NCI-H1092 (cell line): ENCODE measurements at places on chromosomes 3 and 15.
A peak's percentile ranks its signal among the peaks of the same experiment; 100 is the strongest.

DNA sequence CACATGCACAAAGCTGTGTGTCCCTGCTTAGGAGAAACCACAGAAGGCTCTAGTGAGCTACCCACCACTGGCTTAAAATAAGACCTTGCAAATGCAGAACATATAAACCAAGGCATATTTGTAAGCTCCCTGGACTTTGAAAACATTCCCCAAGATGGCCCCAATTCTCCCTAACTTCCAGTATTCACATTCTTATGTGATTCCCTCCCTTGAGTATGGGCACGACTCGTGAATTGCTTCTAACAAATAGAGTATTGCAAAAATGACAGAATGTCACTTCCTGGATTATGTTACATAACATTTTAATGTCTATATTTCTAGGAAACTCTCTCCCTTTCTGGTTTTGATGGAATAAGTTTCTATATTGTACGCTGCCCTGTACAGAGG is 131.8 kb upstream of the MCTP2 start:
- no peak for DNase-seq

- DNase-seq: no peak
Measured at GRCh38 chr3:184795522-184796190, 16.3 kb upstream of the VPS8 start.

GRCh38 chr15:59366333-59367021 is 6.2 kb downstream of the MYO1E start:
- DNase-seq: no peak

- peak; percentile 88 for DNase-seq
Measured at GRCh38 chr15:72473614-72474465, at the start of gene ARIH1. Gene ARIH1, plus strand, starts transcription at chr15:72474330. Its CDS starts 310 bp downstream, at chr15:72474640.

- DNase-seq: no peak
Measured at GRCh38 chr15:38624244-38625205, 59.9 kb upstream of the RASGRP1 start.

DNA sequence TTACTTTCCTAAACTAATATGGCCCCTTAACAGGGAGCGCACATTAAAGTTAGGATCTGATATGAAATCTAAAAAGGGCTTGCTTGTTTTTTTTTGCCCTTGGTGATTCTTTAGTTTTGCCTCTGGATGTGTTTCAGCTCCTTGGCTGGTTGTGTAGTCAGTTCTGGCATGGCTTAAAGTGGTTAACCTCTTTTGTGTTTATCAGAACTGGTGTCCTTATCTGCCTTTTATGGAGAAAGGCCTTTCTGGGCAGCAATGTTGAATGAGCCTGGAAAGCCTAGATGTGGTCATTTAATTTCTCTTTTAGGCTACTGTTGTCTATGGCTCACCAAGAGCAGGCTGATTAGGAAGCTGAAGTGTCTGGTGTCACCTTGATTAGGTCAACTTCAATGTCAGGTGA is 254.5 kb upstream of the ROPN1 start:
- no peak for DNase-seq

DNA sequence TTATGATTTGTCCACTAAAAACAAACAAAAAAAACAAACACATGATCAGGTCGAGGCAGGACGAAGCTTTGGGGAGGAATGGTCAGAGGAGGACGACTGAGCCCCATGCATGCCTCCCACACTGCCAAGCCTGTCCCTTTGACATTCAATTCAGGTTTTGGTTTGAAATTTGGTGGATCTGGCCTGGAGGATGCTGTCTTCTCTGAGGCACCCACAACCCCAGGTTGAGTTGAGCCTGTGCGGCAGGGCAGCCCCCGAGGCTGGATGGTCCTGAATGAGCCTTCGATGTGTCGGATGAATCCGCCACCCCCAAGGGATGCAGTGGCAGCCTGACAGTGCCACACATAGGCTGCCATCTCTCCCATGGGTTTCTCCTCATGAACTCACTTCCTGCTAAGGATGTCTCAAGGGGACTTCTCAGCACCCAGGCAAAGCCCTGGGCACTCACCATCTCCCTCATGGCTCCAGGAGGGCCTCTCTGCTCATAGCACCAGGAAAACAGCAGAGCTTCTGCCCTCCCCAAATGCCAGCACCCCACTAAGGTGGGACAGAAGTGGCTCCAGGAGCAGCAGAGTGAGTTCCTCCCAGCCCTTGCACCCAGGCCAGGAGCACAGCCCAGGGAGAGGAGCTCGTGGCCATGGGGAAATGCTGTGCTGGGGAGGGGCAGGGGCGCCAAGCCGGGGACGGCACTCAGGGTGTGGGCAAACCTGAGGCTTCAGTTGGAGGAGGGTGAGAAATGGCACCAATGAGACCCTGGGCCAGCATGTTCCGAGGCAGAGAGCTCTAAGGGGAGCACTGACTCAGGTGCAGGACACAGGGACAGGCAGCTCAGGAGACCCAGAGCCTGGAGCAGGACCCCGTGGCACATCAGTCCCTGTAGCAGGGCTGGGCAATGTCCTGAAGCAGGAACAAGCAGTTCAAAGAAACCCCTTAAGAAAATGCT is 18.5 kb downstream of the PRR23E start:
- DNase-seq: no peak

DNA sequence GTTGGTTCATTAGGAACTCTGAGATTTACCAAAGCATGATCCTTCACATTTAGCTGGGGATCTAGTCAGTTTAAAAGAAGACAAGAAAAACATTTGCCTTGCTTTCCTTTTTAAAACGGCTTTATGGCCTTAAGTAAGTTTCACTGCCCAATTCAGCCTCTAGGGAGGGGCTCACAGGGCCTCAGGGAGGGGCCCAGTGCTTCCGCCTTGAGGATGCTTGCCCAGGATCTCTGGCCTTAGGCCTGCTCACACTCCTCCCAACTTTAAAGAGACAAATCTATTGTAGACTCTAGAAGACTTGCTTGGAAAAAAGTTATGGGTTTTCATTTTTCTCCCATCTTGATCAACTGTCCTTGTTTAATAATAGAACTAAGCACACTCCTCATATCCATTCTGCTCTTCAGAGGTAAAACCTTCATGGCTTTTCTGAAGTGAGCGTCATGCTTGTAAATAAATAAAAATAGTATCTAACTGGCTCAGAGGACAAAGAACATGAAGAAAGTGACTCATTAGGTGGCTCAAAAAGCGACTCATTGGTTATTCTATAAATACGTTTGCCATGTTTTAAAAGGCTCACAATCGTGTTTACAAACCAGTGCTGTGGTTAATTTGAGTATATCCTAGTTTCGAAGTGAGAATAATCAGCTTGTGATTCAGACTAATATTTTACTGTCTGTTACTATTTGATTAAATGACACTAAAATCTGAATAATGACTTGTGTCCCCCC is 13.7 kb downstream of the PDHB start:
- DNase-seq: no peak

DNA sequence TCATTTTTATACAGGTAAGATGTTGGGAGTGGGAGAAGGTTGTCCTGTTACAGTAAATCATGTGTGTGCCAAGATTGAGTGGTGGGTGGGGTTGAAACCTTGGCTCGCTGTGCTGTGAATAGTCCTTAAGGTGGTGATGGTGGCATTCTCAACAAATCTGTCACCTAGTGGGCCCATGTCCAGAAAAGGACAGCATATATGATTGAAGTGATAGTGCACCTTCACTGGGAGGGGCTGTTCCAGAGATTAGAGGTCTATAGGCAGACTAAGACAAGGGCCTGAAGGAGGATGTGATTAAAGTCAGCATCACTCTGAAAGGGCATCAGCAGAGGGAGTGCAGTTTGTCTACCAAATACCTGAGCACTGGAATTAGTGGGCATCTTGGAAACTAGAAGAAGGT is 374.2 kb upstream of the C2CD4B start:
- DNase-seq: no peak
